ENCODE measurements at places on chromosomes 3 and 15.

- DNase-seq, result no peak
These were observed 10.7 kb downstream of the RPUSD3 start for GRCh38 chr3:9833078-9833477.

GRCh38 chr3:183330881-183331280, 77.8 kb downstream of the B3GNT5 start:
- no peak for DNase-seq

DNA sequence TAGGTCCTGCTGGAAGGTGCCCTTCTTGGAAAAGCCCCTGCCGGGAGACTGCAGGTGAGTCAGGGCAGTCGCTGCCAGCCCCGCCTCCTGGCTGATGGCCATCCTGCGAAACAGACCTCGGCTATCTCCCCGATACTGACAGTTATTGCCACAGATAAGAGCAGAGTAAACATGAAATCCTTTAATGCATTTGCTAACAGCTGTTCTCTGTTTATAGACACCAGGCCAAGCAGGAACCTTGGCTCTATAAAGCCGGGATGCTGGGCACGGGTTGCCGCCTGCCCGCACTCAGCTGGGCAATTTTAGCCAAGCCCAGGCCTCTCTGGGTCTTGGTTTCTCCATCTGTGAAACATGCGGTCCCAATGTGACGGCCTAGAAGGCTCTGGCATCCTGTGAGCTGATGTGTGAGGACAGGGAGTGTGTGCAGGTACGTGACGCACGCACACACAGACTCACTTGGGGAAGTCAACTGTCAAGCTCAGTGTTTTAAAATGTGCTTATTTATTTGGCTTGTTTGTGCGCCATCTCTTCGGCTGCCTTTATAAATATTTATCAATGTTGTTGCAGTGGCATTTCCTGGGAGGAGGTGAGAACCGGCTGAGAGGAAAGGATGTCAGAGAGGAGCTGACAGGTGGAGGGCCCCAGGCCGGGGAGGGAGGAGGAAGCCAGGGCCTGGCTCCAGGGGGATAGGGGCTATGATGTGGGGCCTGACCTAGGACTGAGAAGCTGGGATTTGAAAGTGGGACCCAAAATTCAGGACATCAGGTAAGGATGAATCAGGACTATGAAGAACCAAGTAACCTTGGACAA, 50.8 kb upstream of the PRR23E start:
- no peak for DNase-seq

DNA sequence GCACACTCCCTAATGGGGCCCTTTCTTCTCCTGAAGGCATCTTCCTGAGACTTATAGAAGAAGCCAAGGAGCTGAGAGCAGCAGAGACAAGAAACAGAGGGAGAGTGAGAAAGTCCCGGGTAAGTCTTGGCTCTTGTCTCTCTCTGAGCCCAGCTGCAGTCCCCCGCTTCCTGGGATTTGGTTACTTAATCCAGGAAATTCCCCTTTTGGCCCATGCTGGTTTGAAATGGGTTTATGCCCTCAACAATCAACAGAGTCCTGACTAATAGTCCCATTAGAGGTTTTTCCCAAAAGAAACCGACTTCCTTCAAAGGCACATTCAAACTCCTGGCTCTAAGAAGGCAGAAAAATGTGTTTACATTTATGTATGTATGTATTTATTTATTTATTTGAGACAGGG, 22.0 kb downstream of the TMEM158 start:
- no peak for DNase-seq

- no peak for DNase-seq
These were observed 327.4 kb downstream of the SHQ1 start for GRCh38 chr3:72520690-72521308.

DNA sequence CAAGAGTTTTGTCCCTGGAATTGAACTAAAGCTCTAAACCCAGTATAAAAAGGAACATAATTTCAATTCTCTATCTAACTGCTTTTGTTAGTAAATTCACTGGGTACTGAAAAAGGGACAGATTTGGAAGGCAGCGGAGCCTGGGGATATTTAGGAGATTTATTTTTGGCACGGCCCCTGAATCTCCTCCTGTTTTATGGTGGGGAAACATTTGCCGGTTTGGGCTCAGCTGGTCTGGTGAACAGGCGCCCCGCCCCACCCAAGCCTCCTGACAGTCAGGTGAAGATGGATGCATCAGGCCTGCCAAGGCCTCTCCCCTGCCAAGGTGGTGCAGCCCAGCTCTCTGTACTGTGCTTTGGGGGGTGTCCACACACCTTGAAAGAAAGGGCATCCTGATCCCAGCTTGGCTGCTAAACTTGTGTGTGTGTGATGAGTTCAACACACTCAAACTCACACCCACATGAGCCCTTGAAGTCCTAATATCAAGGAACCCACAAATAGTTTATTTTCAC, 46.3 kb downstream of the EBLN2 start:
- DNase-seq, result no peak
